Suppressor macrophage (primary cell): ENCODE measurements at places on chromosomes 7 and 10.
A peak's percentile ranks its signal among the peaks of the same experiment; 100 is the strongest.

- DNase-seq: no peak
Observed at GRCh38 chr10:103544657-103545310, 51.3 kb downstream of the NEURL1 start.

GRCh38 chr10:49741108-49741995 is 20.8 kb downstream of the OGDHL start:
- DNase-seq: no peak

GRCh38 chr7:117118579-117119180 is 165.4 kb downstream of the ST7 start:
- DNase-seq: no peak

DNA sequence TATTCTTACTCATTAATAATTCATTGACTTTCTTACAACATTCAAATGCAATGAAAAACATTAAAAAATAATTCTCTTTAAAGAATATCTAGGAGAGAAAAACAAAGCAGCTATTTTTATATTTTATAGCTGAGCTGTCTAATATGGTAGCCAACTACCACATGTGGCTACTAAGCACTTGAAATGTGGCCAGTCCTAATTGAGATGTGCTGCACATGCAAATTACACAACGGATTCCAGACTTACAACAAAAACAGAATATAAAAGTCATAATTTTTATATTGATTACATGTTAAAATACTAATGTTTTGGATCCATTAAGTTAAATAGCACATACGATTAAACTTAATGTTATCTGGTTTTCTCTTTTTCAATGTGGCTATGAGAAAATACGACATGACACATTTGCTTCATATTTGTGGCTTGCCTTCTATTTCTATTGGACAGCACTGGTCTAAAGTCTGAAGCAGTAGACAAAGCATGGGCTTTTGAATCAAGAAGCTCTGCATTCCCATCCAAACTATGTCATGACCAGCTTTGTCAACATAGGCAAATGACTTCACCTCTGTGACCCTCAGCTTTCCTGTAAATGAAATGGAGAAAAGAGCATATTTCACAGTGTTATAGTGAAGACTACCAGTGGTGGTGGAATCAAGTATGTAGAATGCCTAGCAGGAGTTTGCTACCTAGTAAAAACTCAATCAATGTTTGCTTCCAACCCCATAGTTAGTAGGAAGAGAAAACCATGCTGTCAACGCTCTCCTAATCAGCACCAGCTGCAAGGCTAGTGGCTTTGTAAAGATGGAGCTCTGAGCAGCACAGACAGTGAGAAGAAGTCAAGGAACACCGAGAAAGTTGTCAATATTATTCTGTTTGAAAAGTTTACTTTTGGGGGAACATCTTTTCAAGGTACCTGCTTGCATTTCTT is 37.1 kb upstream of the GDF10 start:
- DNase-seq: no peak

DNA sequence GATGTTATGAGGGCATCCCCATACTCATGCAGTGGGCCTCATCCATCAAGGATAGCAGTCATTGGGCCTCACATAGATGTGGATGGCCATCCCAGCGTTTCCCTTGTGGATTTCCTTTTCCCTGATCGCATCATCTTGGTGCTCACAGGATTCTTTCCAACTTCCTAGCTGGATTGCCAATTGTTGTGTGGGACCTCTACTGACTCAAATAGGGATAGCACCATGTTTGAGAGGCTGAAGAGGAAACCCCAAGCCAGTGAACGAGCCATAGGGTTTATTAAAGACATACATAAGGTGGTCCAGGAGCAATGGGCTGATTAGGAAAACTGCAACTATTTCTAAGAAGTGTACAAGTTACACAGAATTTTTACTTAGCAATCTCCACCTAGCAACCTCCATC is 21.8 kb downstream of the ASZ1 start:
- no peak for DNase-seq

DNA sequence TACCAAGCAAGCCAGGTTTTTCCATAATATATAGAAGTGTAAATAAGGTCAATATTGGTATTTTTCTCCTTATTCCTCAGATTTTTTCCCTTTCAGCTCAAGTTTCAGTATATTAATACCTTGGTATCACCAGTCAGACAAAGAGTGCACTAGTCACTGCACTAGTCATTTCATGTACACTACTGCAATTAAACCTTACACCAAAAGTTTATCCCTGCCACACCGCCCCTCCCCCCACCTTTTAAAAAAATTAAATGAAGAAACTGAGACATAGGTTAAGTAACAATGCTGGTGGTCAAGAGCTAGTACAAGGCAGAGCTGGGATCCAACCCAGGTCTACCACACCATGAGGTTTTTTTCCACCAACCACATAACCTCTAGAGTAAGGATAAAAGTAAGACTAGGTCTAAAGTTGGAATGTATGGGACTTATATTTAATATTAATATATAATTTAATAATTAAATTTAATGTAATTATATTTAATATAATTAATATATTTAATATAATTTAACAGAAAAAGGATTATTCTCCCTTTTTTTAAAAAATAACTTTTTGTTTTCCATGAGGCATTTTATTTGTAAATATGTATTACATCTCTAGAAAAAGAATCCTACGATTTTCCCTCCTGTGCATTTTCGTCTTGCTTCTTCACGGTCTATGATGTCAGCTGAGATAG is 68.5 kb downstream of the NT5C2 start:
- DNase-seq: no peak

DNA sequence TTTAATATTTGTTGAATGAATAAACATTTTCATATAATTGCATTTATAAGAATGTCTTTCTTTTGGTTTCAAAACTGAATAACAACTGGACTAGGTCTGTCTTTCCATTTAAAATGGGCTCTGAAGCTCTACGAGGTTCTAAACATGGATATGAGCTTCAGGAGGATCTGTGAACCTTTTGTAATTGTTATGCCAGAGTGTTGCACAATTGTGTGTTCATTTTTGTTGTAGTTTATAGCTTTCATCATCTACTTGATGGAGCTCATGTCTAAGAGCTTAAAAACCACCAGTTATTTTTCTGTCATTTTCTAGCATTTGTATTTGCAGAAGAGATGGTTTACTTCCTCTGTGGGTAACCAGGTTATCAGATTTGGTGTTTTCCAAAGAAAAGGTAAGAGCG is 265.7 kb upstream of the NPY start:
- DNase-seq: no peak

- DNase-seq: no peak
Observed at GRCh38 chr7:70492625-70493024, 639.3 kb upstream of the GALNT17 start.

- no peak for DNase-seq
Observed at GRCh38 chr7:33706771-33707200, 198.6 kb upstream of the BMPER start.

GRCh38 chr7:54680377-54681005 is 78.5 kb downstream of the SEC61G start:
- no peak for DNase-seq

DNA sequence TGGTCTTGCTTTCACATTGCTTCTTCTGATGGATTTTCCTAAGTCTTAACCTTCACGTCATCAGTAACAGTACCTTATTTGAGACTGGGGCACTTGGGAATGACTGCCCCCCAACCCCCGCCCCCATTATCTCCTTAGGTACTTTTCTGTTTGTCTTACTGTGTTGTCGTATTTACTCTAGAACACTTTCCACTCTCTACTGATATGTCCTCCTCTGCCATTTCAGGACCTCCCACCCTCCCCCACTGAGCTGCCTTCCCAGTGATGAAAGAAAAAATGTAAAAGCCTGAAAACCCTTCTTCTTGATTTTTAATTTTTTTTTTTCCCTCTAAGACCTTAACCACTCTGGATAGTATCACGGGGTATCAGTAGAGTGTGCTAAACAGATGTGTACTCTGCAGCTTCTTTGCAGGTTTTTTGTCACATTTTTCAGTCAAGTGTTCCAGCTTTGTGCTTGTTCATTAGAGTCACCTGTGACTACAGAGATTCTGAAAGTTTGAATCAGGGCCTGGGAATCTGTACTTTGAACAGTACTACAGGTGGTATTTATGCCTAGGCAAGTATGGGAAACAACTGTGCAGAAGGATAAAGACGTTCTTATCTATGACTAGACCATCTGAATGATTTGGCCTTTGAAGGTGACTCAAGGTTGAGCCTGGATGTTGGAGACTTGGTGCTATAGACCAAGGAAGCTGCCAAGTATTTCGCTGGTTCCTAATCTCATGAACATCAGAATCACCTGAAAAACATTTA is 8.3 kb downstream of the CALU start:
- DNase-seq: no peak

DNA sequence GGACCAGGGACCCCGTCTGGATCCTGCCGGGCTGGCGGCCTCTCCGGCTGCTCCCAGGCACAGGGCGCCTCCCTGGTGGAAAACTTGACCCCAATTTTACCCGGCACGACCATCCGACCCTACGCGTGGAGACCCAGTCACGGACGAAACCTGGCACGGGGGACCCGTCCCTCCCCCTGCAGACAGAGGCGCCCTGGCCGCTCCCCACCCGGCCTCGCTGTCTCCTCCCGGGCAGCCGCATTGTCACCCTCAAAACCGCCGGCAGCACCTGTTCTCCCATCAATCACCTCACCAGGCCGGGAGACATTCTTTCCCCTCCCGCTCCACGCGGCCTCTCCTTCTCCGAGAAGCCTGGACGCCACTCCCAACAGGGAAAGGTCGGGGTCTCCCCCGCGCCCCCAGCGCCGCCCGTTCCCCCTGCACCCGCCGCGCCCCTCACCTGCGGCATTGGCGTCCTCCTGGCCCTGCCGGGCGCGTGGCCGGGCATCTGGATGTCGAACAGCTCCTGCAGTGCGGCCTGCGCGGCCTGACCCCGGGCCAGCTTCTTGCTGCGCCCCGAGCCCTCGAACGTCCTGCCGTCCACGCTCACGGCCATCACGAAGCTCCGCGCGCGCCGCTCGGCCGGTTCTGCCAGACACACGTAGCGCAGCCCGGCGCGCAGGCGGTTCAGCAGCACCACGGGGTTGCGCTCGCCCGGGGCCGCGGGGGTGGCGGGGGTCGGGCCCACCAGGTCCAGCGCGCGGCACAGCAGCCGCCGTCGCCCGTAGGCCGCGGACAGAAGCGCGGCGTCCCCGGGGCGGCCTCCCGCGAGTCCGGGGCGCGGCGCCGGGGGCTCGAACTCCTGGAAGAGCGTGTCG is 306.6 kb downstream of the WDR37 start:
- DNase-seq: no peak

GRCh38 chr10:103929381-103929921 is 11.5 kb upstream of the STN1 start:
- no peak for DNase-seq

- DNase-seq: no peak
Observed at GRCh38 chr7:134890246-134891240, 95.8 kb upstream of the AGBL3 start.

GRCh38 chr10:4721999-4722753 is 103.8 kb upstream of the AKR1E2 start:
- no peak for DNase-seq

GRCh38 chr7:135317676-135318325 is 84.2 kb downstream of the STRA8 start:
- no peak for DNase-seq

- DNase-seq: peak; percentile 70
Observed at GRCh38 chr10:86688398-86688921, 20.1 kb downstream of the LDB3 start.

- DNase-seq: no peak
Observed at GRCh38 chr7:128804484-128804883, 12.7 kb downstream of the CCDC136 start.

DNA sequence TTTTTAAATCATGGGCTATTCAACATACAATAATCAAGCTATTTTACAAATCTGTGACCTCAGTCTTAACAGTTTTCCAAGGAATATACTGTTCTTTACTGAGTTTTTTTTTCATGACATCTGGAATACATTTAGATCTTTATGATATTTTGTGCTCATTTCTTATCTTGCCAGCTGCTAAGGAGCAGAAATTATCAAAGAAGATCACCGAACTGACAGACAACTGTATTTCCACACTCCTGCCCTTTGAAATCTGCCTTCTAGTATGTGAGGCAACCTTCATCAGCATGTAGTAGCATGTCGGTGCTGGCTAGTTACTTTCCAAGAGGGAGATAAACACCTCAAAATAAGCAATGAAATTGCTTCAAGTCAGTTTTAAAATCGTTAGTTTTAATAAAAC is 66.4 kb downstream of the NHLRC2 start:
- no peak for DNase-seq

DNA sequence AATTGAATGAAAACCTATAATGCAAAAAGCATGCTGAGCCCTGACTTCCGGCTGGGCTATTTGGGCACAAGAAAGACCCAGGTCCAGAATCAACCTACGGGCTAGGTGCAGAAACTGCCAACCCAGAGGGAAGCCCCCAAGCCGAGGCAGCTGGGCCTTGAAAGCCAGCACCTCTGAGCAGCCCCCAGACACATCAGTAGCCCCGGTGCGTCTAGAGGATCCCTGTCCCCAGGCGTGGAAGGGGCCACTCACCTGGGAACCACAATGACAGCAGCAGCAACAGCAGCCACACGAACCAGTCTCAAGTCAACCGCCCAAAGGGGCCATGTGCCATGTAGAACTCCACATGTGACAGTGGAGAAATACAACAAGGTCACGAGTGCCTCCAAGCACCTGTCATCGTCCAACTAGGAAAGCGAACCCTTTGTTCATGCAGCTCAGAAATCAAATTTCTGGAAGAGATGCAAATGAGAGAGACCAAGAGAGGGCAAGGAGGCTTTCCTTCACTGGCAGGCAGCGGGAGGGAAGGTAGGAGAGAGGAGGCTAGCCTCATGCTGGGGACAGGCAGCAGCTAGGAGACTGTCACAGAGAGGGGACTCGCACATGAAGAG is 57.5 kb upstream of the CHST15 start:
- DNase-seq: no peak

DNA sequence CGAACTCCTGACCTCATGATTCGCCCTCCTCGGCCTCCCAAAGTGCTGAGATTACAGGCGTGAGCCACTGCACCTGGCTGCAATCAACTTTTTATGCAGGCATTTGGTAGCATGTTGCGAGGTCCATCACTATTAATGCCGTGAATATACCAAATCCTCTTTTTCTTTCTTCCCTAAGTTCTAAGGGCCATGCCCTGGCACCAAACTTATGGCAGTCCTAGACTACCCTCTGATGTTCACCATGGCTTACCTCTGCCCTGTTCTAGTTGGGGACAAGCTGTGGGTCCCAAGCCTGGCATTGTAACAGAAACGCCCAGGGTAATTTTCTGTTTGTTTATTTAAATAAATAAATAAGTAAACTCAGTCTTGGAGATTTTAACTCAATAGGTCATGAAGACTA is 13.3 kb downstream of the PRSS2 start:
- DNase-seq: no peak

- peak; percentile 49 for DNase-seq
Observed at GRCh38 chr10:4437791-4438190, 388.2 kb upstream of the AKR1E2 start.

GRCh38 chr7:156046031-156046560 is 233.8 kb upstream of the SHH start:
- DNase-seq: no peak
